ENCODE measurements at places on chromosomes 3 and 15.
A peak's percentile ranks its signal among the peaks of the same experiment; 100 is the strongest.

DNA sequence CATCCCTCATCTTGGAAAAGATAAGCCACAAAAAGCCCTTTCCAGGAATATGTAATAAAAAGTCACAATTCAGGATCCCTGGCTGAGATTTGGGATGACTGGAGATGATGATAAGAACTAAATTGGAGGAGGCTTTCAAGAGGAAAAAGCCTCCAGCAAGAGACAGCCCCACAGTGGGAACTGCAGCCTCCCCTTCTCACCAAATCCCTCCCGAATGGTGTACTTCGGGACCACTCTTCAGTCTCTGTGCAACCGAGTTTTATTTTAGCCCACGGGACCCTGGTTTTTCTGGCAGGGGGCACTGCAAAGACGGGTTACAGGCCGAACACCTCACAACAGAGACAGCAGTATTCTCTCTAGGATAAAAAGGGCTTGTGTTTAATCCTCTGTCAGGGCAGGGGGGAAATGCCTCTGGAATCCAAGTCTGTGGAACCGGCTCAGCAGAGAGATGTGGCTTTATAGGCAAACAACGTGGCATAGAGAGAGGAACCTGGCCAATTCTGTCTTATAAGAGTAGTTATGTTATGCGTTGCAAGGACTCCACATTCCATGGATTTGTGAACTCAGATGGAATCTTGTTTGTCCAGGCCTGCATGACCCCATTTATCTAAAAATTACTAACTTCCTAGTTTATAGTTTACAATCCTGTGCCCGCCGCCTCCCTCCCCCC is 1.2 kb upstream of the LMCD1 start:
- peak; percentile 84 for DNase-seq

- DNase-seq = peak; percentile 85
Measured at GRCh38 chr15:62883938-62884479, 158.5 kb upstream of the TPM1 start.

DNA sequence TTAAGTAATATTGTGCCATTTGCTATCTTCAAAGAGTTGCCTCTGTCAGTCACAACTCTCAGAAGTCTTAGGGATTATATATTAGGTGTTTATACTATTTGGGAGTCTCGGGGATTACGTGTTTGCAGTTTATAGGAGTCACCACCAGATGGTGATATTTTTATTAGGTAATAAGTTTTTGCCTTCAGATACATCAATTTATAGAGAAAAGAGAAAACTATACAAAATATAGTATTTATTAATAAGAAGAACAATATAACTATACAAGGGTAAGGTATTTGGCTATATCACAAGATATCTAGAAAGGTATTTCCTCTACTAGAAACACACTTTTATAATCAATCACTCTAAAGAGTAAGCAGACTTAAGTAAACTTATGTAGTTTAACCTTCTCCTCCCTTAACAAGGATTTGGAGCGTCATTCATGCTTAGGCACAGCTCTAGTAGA is 10.7 kb upstream of the DHX36 start:
- peak; percentile 40 for DNase-seq

DNA sequence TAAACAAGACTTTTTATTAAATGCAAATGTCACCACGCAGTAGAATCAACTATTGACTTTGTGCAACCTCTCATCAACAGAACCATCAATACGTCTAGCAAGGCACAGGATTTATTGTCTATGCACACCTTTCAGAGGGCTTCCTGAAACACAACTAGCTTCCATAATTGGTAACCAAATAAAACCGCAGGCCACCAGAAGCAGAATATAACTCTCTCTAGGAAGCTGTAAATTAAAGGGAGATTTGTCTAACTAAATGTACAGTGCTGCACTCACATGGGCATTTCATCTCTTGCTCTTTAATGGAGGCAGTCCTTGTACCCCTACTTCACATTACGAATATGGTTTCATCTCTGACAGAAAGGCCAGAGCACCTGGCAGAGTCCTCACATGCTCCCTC is 93.0 kb downstream of the FHIT start:
- no peak for DNase-seq

DNA sequence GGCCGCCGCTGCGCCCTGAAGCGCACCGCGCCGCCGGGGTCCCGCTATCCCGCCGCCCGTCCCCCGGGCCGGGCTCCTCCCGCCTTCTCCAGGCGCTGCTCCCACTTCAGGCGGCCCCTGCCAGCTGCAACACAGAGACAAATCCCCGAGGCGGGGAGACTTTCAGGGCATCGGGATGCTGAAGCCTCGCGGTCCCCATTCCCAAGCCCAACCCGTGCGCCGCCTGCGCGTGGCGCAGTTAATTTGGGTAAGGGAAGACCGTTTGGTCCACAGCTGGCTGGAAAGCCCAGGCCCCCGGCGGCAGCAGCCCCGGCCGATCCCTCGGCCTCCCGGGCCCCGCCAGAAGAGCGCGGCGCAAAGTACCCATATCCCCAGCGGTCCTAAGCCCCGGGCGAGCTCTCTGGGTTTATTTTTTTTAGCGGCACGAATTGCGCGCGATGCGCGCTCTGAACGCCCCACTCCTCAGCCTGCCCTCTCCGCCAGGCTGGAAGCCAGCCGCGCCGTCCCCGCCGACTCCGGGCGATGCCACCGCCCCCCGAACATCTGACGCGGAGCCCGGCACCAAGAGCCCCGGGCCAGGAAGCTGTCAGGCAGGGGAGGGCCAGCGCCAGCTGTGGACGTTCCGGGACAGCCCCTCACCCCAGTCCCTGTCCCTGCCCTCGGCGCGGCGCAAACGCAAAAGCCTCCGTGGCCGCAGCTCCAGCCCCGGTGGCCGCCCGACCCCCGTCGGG is 517 bp downstream of the FBN1 start:
- DNase-seq = peak; percentile 62

GRCh38 chr3:57446318-57446841 is 97.8 kb downstream of the DNAH12 start:
- peak; percentile 0 for DNase-seq

- no peak for DNase-seq
Measured at GRCh38 chr3:10280177-10280529, 12.6 kb downstream of the GHRL start.

DNA sequence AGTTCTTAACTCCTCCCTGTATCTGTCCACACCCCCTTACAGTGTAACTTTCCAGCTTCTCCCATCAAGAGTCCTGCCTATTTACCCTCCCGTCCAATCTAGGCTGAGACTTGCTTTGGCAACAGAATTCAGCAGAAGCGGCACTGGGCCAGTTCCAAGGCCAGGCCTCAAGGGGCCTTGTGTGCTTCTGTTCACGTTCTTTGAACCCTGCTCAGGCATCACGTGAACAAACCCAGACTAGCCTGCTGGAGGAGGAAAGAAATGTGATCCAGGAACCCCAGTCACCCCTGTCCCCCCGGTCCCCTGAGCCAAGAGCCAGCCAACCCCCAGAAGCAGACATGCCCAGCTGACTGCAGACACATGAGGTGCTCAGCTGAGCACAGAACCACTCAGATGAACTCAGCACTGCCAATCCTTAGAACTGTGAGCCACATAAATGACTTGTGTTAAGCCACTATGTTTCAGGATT is 76.1 kb upstream of the DCLK3 start:
- peak; percentile 10 for DNase-seq

DNA sequence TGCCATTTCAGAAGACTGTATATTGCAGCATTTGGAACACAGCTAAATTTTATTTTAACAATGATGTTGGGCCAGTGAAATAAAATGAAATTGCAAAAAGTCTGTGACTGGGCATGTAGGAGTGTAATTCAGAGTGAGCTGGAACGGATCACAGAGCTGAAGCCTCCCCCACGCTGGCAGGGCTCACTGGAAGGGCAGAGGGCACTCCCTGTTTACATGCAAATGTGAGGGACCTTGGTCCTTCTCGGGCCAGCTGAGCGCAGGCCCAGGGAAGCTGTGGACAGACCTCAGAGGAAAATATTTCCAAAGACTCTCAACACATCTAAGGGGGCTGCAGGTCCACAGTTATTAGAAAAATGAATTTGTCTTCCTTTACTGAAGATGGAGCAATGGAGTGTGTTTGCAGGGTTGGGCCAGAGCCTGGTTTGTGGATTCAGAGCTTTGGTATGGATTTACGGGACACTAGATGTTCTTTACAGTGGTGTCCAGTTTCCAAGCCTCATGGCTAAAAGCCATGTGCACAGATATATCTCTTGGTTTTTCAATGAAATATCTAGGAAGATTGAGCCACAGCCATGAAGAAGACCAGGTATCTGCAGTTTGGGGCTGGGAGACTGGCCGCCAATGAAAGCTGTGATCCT is 32.0 kb downstream of the TRPM1 start:
- no peak for DNase-seq

Data from fibroblast of skin of scalp (primary cell).